Activated CD8-positive, alpha-beta memory T cell treated with anti-CD3 and anti-CD28 coated beads, Interleukin-2, amount 10 ng/mL, durations not matched to agents 7 days and 5 days (primary cell): ENCODE measurements at places on chromosomes 3 and 15.

DNA sequence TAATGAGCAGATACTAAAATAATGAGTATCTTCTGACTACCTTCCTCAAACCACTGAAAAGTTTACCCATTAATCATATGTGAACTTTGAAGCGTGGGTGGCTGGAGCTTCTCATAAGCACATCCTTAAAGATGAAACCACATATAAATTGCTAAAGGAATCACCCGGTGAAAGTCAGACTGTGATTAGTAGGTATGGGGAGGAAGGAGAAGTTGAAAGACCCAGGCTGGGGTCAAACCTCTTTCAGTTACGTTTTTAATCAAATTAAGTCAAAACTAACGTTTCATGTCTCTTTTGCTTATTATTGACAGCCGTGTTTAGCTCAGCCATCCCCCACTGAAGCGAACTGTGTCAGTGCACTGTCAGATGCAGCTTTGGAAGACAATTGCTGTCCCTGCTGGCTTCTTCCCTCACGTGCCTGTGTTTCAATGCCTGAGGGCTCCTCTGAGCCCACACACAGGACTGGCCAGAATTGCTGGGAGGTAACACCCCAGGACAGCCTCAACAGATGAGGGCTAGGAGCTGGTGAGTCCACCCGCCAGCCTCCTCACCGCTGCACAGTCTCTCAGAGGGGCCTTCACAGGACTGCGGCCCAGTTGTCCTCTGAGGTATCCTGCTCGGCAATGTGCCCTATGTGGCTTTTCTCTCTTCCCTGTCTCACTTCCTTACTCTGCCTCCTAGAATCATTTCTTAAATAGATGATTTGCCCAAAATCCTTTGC lies 29.3 kb upstream of the SH3BP5 start:
- DNase-seq, result peak; percentile 72

GRCh38 chr15:77162872-77163633 lies 92.1 kb upstream of the TSPAN3 start:
- DNase-seq, result no peak

DNA sequence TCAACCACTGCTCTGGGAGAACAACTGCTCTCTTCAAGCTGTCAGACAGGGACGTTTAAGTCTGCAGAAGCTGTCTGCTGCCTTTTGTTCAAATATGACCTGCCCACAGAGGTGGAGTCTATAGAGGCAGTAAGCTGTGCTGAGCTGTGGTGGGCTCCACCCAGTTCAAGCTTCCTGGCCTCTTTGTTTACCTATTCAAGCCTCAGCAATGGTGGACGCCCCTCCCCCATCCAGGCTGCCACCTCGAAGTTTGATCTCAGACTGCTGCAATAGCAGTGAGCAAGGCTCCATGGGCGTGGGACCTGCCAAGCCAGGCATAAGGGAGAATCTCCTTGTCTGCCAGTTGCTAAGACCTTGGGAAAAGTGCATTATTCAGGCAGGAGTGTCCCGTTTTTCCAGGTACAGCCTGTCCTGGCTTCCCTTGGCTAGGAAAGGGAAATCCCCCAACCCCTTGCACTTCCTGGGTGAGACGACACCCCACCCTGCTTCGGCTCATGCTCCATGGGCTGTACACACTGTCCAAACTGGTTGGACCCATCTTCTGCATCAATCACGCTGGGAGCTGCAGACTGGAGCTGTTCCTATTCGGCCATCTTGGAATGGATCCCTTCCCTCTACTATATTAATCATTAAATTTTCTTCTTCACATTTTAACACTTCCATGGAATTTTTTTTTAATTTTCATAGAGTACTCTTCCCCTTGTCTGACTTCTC lies 167.0 kb upstream of the UBE2E2 start:
- no peak for DNase-seq

- DNase-seq, result no peak
Observed at GRCh38 chr15:100199711-100200286, 142.0 kb downstream of the ADAMTS17 start.

DNA sequence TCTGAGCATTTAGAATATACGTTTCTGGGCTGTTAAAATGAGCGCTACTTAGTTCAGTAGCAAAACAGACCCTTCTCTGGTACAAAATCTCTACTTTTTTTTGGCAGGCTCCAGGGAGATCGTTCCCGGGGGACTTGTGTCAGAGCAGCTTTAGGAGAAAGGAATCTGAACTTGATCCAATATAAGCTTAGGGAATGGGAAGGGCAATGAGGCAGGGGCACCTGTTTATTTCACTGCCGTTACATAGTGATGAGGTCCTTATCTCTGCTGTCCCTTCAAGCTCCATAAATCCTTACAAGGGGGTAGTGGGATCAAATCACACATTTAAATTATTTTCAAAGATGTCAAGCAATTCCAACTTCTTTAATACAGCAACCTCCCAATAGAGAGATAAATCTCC lies 128.7 kb upstream of the BNIP2 start:
- DNase-seq, result no peak
